NCI-H82 (cell line): ENCODE measurements at places on chromosomes 16 and 17.

DNA sequence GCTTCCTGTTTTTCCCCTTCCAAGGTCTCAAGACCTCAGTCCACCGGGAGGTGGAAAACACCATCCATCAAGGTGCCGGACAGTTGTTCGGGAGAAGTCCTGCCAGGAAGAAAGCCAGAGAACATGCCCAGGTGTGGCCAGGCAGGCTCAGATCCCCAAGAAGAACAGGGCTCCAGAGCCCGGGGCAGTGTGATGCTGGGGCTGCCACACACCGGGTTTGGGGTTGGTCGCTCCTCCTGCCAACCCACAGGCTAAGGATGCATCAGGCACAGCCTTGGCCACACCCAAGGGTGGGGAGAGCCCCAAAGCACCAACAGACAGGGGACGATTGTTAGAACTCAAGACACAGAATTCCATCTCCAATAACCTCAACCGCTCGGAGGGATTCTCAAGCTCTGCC, 19.7 kb downstream of the ZFHX3 start:
- no peak for DNase-seq

DNA sequence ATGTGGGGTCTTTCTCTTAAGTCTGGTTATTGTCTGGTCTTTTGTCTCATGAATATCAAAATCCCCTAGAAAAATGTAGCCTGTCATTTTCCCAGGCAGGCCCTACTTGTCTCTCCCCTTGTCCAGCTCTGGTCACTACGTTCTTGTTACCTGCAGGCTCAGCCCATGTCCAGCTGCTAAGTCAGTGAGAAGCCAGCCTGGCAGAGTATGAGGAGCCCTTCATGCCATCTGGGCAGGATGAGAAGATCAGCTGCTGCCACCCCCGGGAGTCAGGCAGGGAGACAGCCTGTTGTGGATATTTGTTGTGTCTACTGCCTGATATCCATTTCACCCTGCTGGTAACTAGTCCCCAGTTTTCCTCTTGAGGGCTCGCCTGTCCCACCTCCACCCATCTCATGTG, 88.9 kb downstream of the ASIC2 start:
- no peak for DNase-seq

GRCh38 chr17:80913928-80914821, 77.5 kb upstream of the CHMP6 start:
- no peak for DNase-seq

- no peak for DNase-seq
Observed at GRCh38 chr16:72029567-72030271, 21.2 kb downstream of the DHODH start.

DNA sequence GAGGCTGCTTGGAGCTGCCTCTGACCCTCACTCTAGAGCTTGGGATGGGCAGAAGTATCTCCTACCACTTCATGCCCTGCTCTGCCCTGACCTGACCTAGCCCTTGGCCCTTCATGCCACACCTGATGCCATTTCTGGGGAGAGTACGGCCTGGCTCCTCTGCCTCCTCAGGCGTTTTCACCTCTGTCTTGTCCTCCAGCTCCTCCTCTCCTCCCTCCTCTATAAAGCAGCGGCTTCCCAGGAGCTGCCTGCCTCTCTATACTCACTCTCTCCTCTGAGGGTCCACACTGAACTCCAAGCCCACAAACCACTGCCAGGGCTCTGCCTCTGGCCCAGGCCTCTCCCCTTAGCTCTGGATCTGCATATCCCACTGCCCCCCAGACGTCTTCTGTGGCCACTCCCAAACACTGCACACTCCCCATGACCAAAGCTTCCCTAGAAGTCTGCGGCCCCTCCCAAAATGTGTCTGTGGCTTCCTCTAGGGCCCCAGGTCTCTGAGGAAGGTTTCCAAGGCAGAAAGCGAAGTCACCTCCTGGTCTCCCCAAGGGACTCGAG, 52.6 kb downstream of the PITPNM3 start:
- DNase-seq: no peak

GRCh38 chr17:77882481-77883212, 75.9 kb upstream of the TNRC6C start:
- DNase-seq: no peak
